WTC11 (cell line): ENCODE measurements at places on chromosomes 11 and 22. TPM values are rescaled to one million over a fixed set of nuclear protein-coding genes. Genes with fewer than 3 reads are reported as not detected.

SAA1 gene
- 7.7 to 12.8 TPM (median 8.8 TPM) in 3 replicates for total RNA-seq

XKR3 gene
- not detected in 3 replicates for total RNA-seq

OR56A3 gene
- not detected in 3 replicates for total RNA-seq

BANF1 gene
- 269 to 314 TPM (median 310 TPM) in 3 replicates for total RNA-seq

MMP12 gene
- not detected in 3 replicates for total RNA-seq

RELT gene
- 5.7 to 6.7 TPM (median 5.9 TPM) in 3 replicates for total RNA-seq

DSCAML1 gene
- total RNA-seq: 0.25 to 0.90 TPM (median 0.82 TPM) in 3 replicates

MRGPRX2 gene
- total RNA-seq: not detected in 3 replicates

OR52E8 gene
- not detected in 3 replicates for total RNA-seq
